ENCODE measurements at places on chromosomes 5 and 9.

- no peak for DNase-seq
Measured at GRCh38 chr9:89484475-89485404, 13.2 kb downstream of the SEMA4D start.

GRCh38 chr5:9015937-9016270 is 530.0 kb downstream of the SEMA5A start:
- DNase-seq: no peak

DNA sequence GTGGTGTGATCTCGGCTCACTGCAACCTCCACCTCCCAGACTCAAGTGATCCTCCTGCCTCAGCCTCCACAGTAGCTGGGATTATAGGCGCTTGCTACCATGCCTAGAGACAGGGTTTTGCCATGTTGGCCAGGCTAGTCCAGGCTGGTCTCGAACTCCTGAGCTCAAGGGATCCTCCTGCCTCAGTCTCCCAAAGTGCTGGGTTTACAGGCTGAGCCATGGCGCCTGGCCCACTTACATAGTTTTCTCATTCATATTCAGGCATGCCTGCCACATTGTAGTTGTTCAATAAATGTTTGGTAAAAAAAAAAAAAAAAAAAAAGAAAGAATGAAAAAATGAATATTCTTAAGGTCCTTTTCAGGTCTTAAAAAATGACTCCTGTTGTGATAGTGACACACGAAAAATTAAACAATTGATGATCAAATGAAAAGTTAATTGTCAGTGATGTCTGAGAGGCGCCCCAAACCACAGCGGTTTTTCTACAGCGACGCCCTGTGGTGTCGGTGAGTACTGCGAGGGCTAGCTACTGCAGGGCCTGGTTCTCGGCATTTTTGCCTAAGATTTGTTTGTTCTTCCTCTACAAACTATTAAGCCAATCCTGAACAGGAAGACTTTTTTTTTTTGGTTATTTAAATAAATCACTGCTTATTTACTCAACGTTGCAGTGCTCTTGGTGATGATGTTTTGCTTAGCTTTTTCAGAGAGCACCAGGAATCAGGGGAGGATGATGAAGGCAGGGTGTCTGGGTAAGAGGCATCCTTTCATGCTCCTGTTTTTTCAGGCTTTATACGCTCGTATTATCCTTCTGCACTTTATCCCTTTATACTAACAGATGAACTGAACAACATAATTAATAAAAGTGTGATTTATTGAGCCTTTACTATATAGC is 67.0 kb upstream of the DPYSL3 start:
- DNase-seq: no peak

- no peak for DNase-seq
Measured at GRCh38 chr9:30723656-30724055, 1660.8 kb upstream of the ACO1 start.

DNA sequence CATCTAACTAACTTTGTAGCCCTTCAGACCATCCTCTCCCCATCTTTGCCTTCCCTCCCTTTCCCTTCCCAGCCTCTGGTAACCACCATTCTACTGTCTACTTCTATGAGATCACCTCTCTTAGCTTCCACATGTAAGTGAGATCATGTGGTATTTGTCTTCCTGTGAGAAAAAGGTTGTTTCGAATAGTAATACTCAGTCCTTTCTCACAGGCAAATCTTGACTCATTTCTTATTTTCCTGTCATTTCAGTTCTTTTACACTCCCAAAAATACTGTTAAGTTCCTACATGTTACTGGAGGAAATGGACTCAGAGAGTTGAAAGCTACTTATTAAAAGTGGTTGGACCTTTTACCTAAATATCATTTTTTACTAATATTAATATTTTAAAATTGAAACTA is 82.1 kb downstream of the SLF1 start:
- no peak for DNase-seq

GRCh38 chr9:134546246-134546731 is 95.3 kb upstream of the COL5A1 start:
- no peak for DNase-seq

- no peak for DNase-seq
Measured at GRCh38 chr9:132160802-132161742, 786 bp upstream of the NTNG2 start.

DNA sequence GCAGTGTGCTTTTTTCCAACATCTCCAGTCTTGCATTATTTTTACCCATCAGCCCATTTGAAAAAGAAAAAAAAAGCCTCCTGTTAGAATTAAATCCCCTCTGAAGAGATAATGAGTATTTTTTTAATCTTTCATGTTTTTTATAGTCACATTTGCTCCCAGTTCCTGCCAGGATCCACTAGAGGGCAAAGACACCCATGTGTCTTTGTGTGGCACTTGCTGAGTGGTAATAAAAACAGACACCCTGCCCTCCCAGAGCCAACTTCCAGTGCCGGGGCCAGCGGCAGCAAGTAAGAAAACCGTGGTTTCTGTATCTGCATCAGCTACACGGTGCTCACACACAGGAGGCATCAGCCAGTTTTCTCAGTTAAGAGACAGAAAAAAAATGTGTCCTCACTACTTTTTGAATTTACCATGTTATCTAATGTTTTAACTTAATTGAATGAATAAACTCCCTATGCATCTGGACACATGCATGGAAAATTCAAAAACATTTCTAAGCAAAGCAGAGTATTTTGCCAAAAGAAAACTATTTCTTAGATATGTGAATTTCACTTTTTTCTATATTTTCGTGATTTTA is 70.2 kb upstream of the PLEKHG4B start:
- no peak for DNase-seq

- no peak for DNase-seq
Measured at GRCh38 chr5:135739383-135739981, 95.0 kb upstream of the SLC25A48 start.

- no peak for DNase-seq
Measured at GRCh38 chr9:38062498-38063362, 6.3 kb downstream of the SHB start.

DNA sequence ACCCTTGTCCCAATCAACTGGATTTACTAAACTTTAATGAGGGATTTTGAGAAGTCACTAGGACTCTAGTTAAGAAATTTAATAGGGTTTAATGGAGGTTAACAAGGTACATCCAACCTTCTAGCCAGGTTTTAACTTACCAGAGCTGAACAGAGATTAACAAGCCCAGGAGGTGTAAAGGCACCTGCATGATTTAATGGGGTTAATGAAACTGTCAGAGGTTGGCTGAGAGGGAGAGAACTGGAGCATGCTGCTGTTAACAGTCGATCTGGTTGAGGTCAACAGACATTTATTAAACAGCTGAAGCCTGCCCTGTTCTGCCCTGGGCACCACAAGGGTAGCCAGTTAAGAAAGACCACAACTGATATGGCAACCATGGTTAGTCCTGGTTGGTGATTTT is 13.6 kb downstream of the HAND1 start:
- no peak for DNase-seq

DNA sequence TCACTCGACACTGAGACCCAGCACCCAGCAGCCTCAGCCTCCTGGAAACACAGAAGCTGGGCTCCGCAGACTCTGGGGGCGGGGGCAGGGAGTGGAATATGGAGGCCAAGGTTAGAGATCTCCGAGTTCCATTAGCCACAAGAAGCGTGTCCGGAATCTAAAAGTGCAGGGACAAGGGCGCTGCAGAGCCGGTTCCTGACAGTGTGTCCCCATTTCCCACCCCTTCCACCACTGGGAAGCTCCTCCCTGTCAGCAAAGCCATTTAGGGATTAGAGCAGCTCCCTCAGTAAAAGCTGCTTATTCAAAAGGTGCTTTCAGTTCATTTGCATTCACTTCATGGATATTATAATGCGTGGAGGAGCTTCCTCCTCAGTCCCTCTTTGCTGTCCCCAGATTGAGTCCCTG is 74.1 kb upstream of the HSPA9 start:
- DNase-seq: no peak

GRCh38 chr5:73233461-73234203 is 60.6 kb downstream of the TMEM174 start:
- no peak for DNase-seq

- no peak for DNase-seq
Measured at GRCh38 chr5:176528761-176529115, 8.5 kb downstream of the RNF44 start.

GRCh38 chr5:129046151-129046550 is 48.4 kb upstream of the ISOC1 start:
- DNase-seq: no peak

DNA sequence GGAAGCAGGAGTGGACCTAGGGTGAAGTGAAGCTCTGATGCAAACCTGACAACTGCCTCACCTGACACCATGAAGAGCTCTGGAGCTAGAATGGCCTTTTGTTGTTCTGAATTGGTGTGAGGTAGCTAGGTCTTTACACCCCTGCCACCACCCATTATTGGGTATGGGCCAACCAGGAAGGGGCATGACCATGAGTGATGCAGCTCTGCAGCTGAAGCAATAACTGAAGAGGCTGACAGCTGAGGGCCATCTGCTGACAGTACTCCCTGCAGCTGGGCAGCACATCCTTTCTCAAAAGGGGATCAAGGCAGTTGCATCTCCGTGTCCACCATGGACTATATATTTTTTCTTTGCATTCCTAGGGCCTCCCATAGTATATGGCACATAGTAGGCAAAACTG is 87.0 kb upstream of the TLE1 start:
- DNase-seq: no peak

DNA sequence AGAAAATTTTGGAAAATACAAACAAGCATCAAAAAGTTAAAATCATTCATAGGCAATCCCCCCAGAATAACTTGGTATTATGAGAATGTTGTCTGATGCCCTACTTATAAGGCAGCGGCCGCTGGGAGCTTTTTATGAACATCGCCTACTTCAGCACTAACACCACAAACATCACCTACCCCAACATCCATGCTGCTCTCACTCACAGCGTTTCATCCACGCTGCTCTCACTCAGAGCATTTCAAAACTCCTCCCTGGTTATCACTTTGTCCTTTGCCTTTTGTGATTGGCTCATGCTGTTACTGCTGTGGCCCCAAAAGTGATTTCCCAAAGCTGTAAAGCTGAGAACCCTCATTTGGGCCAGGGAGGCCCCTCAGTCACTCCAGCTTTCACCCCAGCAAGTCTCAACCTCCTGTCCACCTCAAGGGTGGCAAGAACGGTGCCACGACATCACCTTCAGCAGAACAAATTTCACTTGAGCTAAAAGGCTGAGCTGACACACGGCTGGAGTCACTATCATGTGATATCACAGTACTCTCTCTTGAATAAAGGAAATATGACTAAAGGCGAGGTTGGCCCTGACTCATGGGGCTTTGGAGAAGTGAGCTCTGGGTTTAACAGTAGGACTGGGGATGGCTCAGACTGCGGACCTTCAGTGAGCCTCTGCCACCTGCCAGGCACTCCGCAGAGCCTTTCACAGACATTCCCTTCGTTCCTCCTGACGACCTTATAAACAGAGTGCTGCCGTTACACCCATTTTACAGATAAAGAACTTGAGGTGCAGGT is 25.2 kb downstream of the SHC3 start:
- DNase-seq: no peak

- DNase-seq: no peak
Measured at GRCh38 chr9:30758726-30759446, 1625.6 kb upstream of the ACO1 start.

DNA sequence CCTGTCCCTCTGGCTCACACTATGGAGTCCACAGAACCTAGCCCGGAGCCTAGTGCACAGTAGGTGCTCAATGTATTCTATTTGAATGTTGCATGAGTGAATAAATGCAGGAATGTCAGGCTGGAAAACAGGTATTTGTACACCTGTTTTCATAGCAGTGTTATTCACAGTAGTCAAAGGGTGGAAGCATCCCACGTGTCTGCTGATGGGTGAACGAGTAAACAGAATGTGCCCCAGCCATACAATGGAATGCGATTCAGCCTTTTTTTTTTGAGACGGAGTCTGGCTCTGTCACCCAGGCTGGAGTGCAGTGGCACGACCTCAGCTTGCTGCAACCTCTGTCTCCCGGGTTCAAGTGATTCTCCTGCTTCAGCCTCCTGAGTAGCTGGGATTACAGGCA is 31.5 kb upstream of the IER5L start:
- DNase-seq: no peak

GRCh38 chr5:6686915-6687409 is 26.3 kb upstream of the TENT4A start:
- no peak for DNase-seq

GRCh38 chr9:546797-547223 is 294.7 kb upstream of the DMRT1 start:
- DNase-seq: no peak

GRCh38 chr5:5104550-5104949 is 35.6 kb upstream of the ADAMTS16 start:
- no peak for DNase-seq

DNA sequence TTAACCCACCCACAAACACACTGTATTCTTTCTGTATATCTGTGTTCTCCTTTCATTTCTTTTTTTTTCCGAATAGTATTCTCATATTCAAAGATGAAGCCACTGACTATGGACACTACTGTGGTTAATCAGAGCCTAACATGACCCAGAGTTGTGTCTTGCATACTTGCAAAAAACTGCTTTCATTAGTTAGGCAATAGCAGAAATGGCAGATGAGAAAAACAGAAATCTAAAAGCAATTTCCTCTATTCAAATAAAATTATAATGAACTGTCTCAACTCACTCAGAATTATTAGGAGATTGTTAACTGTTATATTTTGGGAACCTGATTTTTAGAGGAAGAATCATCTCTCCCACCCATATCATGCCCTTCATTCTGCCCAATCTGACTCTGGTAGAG is 45.9 kb downstream of the FREM1 start:
- DNase-seq: no peak

DNA sequence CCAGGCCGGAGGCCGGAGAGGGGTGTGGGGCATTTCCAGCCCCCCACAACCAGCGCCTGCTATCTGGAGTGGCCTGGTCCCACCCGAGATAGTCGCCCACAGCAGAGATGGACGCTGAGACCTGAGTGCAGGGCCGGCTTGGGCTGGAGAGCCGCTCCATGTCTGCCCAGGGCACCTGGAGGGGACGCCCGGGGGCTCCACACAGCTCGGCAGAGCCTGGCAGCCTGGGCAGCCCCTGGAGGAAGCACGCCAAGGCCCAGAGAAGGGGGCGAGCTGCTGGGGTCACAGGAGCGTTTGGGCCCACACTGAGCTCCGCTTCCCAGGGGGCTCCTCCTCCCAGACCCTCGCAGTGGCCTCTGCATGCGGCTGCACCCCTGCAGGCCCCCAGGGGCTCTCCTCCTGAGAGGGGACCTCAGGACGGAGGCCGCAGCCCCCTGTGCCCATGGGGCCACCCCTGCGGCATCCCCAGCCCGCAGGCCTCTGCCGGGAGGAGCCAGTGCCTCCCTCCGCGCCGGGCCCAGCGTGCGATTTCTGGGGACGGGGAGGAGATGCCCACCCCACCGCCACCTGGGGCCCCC is 42.2 kb upstream of the EGFL7 start:
- no peak for DNase-seq

DNA sequence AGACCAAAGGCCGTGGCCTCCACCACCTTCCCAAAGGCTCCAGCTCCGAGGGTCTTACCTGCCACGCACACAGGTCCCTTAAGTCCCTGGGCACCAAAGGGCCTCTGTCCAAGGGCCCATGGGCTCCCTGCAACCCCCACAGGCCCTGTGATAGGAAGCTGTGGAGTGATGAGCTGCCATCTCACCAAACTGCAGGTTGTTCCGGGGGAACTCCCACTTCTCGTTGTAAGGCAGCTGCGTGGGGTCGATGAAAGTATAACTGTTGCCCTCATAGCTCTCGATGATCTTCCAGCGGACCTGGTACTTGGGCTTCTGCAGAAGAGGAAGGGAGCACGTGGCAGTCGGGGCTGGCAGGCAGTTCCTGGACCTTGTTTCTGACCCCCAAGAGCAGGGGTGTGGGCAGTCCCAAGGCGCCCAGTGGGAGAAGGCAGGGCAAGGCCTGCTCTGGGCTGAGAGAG is 24.8 kb downstream of the CSF1R start:
- DNase-seq: no peak
